A172 (cell line): ENCODE measurements at places on chromosomes 2 and 18. TPM values are rescaled to one million over a fixed set of nuclear protein-coding genes. Genes with fewer than 3 reads are reported as not detected.

ATOH8 gene
- 1.7 and 3.2 TPM in 2 replicates for total RNA-seq

SP110 gene
- 18.9 and 22.6 TPM in 2 replicates for total RNA-seq

FRZB gene
- 0.31 and 0.74 TPM in 2 replicates for total RNA-seq

NGEF gene
- total RNA-seq, result 33.3 and 37.5 TPM in 2 replicates

SPDYA gene
- 0.10 TPM in 1 of 2 replicates, not detected in the other for total RNA-seq

COL4A4 gene
- total RNA-seq, result 0.38 and 0.41 TPM in 2 replicates

CENPA gene
- 35.8 and 44.3 TPM in 2 replicates for total RNA-seq

SPEG gene
- 30.0 and 32.9 TPM in 2 replicates for total RNA-seq

TXNDC9 gene
- total RNA-seq, result 197 and 209 TPM in 2 replicates

SP140 gene
- total RNA-seq, result 0.65 and 1.6 TPM in 2 replicates

GCG gene
- total RNA-seq, result not detected in 2 replicates
